NB4 (cell line): ENCODE measurements at places on chromosomes 2 and 18.
A peak's percentile ranks its signal among the peaks of the same experiment; 100 is the strongest.

DNA sequence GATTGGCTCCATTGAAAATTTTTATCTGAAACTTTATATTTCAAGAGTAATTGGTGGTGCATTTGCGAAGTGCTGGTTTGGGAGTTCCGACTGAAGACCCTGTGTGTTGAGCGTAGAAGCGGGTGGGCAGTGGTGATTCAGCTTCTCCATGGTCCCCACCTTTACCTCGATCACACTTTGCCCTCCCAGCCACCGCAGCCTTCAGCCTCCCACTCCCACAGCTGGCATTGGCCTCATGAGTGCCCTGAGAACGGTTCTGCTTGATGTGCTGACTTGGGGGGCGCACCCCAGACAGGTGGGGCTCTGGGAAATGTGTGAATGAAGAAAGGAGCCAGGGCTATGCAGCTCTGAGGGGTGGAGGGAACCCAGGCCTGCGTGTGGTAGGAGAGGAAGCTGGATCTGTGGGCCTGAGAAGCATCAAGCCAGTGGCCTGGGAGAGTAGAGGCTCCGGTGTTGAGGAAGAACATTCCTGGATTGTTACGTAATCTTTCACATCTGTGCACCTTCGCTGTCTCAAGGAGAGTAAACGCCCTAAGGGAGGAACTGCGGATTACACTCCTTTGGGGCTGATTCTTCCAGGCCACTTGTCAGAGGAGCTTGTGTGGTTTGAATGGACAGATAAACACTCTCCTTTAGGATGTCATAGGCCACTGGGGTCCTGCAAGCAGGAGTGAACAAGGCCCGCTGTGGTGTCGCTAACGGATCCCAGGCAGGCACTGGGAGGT is 83.8 kb downstream of the NPAS2 start:
- DNase-seq: no peak

DNA sequence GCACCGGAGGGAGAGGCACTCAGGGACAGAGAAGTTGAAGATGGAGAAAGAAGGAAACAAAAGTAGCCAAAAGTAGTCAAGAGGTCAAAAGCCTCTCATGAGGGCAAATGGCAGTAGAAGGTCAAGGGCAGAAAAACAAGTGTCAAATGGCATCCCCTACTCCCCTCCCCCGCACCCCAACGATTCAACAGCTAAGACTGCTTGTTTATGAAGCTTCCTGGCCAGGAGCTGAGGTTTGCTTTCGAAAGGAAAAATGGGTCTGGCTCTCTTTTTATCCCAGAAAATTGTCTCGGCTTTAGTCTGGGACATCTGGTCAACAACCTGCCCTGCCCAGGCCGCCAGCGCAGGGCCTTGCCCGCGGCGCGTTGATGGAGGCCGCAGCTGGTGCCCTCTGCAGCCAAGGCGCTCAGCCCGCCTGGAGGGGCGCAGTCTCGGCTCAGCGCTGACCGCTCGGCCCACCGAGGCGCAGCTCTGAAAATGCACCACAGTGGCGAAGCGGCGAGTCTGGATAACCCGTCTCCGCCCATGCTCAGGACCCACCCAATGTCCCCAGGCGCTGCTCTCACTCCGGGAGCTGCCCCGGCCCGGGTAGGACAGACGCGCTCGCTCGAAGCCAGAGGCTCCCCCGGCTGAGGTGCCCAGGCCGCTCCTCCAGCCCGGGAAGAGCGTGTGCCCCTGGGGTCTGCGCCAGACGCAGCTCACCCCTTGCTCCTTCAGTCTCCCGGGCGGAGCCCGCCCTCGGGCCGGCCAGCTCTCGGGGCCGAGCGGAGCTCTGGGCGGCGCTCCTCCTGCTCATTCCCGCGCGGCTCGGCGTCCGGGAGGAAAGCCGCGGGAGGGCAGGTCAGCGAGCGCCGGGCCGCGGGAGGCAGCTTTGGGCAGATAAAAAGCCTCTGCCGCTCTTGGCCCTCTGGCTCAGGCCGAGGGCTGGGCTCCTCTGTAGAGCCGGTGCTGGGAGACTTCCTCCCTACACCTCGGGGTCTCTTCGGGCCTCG is 1.8 kb upstream of the TBR1 start:
- DNase-seq: peak; percentile 67

GRCh38 chr2:37625796-37626571 is 45.5 kb downstream of the CDC42EP3 start:
- DNase-seq: no peak

GRCh38 chr18:79657342-79657996 is 22.1 kb upstream of the CTDP1 start:
- DNase-seq: no peak

- DNase-seq: no peak
These were observed 402.4 kb downstream of the SATB2 start for GRCh38 chr2:199055336-199055735.

DNA sequence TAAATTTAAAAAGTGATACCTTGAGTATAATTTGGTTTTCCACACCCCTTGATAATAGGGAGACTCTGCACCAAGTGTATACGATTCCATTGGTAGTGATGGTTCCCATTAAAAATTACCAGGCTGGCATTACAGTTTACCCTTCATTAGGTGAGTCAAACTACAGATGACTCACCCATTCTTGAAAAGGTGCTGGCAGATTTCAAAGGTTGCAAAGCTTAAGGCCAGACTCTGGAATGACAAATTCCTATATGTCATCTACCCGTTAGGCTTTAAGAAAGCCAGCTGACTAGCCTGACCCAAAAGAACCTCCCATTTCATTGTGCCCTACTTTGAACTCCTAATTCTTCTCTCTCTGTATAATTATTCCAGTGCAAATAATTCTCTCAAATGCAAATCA is 124.4 kb downstream of the LRRTM4 start:
- DNase-seq: no peak

- DNase-seq: no peak
These were observed 19.4 kb upstream of the KIF1A start for GRCh38 chr2:240839152-240840143.
